ENCODE measurements at places on chromosomes 2 and 18.

DNA sequence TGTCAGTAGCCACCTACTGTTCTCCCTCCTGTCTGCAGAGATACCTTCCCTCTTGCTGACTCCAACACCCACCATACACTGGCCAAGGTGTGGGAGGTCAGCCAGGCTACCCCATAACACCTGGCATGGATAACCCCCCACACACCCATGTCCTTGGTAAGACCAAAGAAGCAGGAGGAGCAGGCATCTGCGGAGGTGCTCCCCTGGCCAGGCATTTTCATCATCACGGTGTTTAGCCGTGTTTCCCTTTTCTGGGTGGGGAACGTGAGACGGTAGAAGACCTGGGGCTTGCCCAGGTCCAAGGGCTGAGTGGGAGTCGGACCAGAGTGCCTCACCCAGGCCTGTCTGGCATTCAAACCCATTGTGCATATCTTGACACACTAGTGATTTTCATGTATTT, 150.3 kb downstream of the SMAD7 start:
- DNase-seq: no peak

- DNase-seq: no peak
Measured at GRCh38 chr2:161388146-161388779, 27.8 kb upstream of the TBR1 start.

GRCh38 chr2:215684448-215685237, 248.8 kb upstream of the FN1 start:
- no peak for DNase-seq

- DNase-seq: peak; percentile 67
Measured at GRCh38 chr2:29314816-29315571, 199.8 kb downstream of the CLIP4 start.

DNA sequence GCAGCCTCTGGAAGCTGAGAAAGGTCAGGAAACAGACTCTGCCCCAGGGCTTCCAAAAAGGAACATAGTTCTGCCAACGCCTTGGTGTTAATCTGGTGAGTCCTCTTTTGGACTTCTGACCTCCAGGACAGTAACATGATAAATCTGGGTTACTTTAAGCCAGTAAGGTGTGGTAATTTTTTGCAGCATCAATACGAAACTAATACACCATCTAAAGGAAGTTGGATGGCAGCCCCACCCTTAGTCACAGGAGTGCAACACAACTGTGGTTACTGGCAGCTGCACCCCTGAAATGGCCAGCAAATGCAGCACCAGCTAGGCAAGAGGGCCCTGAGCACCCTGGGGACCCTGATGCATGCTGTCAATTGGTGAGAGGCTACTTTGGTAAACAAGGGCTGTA, 25.8 kb downstream of the CREG2 start:
- DNase-seq: no peak
